ENCODE measurements at places on chromosomes 7 and 10.

DNA sequence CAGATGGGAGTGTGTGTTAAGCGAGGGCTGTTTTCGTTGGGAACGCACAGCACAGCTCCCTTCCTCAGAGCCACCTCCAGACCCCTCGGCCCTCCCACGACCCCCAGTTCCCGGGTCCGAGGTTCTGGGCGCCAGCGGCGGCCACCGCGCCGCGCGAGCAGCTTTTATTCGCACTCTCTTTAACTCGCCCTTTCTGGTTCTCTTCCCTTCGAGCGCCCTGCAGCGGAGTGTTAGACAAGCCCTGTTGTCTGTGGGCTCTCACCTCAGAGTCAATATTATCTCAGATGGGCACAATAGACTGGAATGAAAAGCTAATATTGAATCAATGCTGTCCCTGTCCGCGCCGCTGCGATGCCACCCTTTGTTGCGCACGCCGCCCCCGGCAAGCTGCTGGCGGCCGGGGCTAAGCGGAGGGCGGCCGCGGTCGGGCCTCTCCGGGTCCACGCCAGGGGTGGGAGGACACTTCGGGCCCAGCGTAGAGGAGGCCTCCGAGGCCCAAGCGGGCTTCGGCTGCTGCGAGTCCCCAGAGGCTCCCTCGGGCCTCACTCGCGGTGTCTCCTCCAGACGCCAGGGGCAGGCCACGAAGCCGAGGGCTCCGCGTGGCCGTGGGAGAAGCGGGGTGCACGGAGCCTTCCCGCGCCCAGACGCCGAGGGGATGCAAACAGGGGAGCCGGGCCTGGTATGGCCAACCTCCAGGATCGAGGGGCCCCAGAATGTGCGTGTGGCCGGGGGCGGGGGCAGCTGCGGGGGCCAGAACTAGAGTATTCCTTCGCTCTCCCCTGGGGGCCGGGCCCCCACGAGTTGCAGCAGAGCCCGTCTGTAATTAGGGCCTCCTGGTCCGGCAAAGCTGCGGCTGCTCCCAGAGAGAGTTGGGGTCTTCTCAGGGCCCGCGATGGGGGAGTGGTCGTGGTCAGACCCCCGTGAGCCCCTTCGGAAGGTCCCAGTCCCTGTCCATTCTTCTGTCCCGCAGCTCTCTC lies 7.9 kb upstream of the EMX2 start:
- no peak for DNase-seq

DNA sequence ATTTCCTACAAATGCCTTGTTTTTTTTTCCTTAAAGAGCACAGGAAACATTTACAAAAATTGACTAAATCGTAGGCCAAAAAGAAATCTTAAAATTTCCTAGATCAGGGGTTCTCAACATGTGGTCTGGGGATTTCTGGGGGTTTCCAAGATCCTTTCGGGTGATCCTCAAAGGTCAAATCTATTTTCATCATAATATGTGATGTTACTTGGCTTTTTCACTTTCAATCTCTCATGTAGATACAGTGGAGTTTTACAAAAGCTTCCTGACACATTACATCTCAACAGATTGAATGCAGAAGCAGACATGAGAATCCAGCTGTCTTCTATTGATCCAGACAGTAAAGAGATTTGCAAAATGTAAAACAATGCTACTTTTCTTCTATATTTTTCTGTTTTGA lies 497.3 kb downstream of the INHBA start:
- DNase-seq = no peak

- no peak for DNase-seq
Observed at GRCh38 chr7:115678086-115678982, 352.2 kb downstream of the TFEC start.

DNA sequence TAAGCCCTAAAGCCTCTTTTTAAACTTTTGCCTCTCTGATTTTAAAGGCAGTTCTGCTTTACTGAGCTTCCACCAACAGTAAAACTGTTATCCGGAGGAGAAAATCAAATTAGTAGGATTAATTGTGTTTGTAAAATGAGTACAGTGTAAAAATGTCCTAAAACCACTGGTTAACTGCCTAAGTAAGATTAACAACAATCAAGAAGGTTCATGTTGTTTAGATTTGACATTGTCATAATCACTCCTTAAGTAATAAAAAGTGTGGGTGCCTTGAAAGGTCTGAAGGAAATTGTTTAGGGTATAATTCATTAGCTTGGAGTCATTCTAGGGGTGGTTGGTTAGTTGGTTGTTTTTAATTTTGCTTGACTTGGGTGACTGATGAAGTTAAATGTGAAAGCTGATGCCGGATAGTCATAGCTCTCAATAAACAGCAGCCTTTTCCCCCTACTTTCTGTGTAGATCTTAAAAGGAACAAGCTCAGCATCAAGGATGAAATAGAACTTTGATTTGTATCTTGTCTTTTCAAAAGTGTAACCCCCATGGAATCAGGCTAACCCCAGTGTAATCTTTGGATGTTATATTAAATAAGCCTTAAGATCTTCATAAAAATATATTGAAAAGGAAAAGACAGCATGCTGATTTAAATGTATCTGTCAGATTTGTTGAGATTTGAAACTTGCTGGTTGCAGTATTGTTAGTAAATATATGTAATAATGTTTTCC lies 148.3 kb downstream of the ARID5B start:
- no peak for DNase-seq

- DNase-seq = no peak
Observed at GRCh38 chr7:113338071-113338696, 219.8 kb upstream of the SMIM30 start.

- DNase-seq = no peak
Observed at GRCh38 chr7:20858951-20859350, 72.3 kb upstream of the SP8 start.

DNA sequence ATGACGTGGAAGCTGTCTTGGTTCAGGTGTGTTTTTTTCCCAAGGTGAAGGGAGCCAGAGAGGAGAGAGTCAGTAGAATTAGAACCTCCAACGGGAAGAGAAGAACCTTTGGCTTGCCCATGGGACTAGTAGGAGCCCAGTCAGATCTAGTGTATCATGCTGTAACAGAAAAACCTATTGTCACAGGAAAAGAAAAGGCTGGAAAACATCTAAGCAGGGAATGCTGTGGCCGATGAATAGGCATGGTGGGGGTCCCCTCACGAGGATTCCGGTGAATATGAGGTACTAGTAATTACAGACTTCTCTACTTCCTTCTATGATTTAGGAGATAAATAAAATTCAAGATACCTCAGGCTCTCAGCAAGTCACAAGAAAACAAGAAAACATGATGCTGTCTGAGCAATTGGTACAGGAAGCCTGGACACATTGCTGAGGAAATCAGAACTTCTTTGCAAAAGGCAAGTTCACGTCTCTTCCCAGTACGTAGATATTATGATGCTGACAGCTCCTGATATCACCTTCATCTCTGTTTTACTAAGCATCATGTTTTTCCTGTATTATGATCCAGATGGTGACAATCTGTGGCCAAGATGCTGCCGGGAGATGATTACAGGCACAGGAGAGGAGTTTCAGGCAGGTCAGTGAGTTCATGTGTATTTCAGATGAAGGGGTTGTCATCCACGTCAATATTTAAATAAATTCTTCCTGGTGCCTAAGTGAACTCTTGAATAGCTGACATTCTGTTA lies 54.3 kb upstream of the NPY start:
- no peak for DNase-seq

DNA sequence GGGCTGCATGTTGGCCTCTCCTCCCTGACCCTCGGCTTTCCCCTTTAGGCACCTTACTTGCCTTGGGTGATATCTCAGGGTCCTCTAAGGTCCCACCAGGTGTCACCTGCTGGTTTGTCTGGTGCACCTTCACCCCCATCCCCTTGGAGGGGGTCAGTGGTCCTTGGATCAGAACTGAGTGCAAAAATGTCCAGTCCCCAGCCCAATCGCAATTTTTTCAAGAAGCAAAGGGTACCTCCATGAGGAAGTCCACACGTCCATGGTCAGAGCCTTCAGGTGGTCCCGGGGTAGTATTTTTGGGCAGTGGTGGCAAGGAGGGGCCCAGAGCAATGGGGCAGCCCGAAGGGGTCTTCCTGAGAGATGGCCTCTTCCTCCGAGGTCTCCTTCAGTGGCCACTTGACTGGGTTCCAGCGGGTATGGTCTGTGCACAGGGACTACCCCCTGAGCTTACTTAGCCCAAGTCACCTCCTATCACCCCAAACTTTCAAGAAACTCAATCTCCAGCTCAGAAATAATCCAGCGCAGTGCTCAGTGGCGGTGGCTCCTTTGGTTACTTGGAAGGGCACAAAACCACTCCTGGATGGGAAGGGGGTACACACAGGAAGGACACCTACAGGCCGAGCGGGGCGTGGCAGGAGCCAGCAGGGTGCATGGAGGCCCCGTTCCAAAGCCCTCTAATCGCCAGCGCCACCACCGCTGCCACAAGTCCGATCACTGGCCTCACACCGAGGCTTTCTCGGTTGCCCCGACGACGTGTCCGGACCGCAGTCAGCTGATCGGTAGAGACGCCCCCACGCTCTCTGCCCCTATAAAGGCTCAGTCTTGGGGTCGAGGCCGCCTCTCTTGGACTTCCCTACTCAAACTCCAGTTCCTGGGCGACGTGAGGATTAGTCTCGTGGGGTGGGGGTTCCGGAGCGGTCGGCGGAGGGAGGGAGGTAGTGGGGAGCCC lies 4.5 kb downstream of the SAP25 start:
- peak; percentile 68 for DNase-seq

- DNase-seq = no peak
Observed at GRCh38 chr7:94244760-94245159, 149.9 kb upstream of the COL1A2 start.

GRCh38 chr7:132075515-132075914 lies 500.8 kb downstream of the PLXNA4 start:
- DNase-seq = no peak

- no peak for DNase-seq
Observed at GRCh38 chr7:128033246-128033645, 2.0 kb upstream of the LRRC4 start.

DNA sequence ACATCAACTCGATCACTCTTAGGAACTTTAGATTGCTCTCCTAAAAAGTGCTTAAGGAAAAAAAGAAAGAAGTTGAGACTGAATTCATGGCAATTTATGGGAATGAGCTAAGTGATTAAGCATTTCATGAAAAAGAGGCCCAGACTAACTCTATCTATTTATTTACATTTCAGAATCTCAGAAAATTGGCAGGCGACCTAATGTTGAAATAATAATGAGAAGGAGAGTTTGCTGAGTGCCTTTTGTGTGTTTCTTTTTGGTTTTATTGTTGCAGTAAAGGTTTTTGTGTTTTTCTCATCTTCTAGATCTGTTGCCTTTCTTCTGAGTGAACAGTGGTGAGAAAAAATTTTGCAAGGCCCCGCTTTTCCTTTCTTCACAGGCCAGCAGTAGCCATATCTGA lies 3.8 kb downstream of the GRK5 start:
- no peak for DNase-seq

- DNase-seq = no peak
Observed at GRCh38 chr7:91266067-91266688, 1.9 kb downstream of the FZD1 start.
